ENCODE measurements at places on chromosomes 7 and 10.

DNA sequence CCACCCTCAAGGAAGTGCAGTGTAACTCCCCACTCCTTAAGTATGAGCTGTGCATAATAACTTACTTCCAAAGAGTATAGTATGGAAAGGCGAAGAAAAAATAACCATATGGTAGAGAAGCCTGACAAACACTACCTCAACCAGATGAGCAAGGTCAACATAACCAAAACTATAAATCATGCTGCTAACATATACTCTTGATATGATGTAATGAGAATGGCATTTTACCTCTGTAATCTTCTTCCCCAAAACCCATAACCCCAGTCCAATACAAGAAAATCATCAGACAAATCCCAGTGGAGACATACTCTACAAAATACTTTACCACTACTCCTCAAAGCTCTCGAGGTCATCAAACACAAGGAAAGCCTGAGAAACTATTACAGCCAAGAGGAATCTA, 15.8 kb downstream of the OSBPL3 start:
- peak; percentile 26 for DNase-seq

- DNase-seq: no peak
These were observed 425.2 kb upstream of the VSTM2A start for GRCh38 chr7:54116956-54117355.

GRCh38 chr7:157120181-157120580, 18.5 kb upstream of the UBE3C start:
- DNase-seq: no peak

DNA sequence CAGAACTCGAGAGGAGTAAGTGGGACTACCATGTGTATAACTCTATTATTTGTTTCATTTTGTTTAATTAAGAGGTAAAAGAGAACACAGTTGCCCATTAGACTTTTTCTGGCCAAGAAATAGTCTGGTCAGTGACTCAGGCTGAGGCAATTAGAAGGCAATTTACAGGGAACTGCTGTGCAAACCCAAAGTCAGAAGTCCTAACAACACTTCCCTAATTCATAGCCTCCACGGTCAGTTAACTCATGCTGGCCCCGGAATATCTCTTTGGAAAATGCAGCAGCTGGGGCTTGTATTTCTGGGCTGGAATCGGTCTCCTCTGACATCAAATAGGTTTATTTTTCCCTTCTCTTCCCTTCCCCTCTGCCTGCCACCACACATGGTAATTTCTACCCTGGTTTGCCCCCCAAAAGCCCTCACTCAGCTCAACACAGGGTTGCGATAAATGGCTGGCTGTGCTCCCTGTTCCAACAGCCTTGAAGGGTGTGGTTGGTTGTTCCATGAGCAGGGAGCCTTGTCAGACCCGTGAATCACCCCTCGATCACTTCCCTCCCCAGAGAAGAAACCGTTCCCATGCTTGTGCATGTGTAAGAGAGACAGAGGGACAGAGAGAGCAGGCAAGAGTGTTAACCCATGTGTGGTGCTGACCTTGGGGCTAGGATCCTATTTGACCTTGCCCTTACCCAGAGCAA, 5.3 kb downstream of the SH3PXD2A start:
- DNase-seq: peak; percentile 92

- no peak for DNase-seq
These were observed 434.7 kb upstream of the C7orf33 start for GRCh38 chr7:148155826-148156225.

DNA sequence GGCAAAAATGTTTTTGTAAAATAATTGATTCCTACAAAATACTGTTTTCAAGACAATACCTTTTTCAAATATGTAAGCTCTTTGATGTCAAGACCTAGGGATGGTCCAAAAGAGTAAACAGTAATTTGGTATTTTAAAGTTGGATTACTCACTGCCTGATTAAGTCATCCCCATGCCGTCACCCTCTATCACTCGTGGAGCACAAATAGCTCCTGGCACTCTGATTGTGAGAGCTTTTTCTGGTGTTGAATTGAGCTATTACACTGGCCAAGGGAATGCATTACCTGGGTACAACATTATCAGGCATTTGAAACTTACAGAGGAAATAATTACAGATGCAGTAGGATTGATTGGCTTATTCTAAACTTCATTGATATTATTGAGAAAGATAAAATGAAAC, 231.9 kb upstream of the GRM3 start:
- DNase-seq: no peak

GRCh38 chr10:71093531-71093930, 118.8 kb upstream of the UNC5B start:
- no peak for DNase-seq

GRCh38 chr7:91520645-91521044, 256.4 kb downstream of the FZD1 start:
- DNase-seq: no peak

- no peak for DNase-seq
These were observed 2.2 kb upstream of the DLX5 start for GRCh38 chr7:97026715-97027426.

DNA sequence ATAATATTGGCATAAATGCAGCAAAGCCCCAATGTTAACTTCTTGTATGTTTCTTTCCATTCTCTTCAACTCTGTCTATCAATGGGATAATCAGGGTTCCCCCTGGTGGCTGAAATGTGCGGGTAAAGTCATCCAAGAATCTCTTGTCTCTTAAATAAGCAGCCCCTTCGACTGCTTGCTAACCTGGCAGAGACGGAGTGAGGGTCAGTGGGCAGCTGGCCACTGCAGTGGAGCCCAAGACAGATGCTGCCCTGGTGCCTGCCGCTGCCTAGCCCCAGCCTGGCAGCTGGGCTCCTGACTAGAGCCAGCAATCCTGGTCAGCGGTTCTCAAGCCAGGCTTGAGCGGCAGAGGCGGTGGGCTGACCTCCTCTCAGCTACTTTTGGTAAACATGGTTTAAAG, 248.9 kb downstream of the COBL start:
- peak; percentile 71 for DNase-seq

- no peak for DNase-seq
These were observed 112.0 kb downstream of the NT5C2 start for GRCh38 chr10:103080891-103081581.

GRCh38 chr10:71264345-71265200, 52.2 kb downstream of the UNC5B start:
- no peak for DNase-seq

DNA sequence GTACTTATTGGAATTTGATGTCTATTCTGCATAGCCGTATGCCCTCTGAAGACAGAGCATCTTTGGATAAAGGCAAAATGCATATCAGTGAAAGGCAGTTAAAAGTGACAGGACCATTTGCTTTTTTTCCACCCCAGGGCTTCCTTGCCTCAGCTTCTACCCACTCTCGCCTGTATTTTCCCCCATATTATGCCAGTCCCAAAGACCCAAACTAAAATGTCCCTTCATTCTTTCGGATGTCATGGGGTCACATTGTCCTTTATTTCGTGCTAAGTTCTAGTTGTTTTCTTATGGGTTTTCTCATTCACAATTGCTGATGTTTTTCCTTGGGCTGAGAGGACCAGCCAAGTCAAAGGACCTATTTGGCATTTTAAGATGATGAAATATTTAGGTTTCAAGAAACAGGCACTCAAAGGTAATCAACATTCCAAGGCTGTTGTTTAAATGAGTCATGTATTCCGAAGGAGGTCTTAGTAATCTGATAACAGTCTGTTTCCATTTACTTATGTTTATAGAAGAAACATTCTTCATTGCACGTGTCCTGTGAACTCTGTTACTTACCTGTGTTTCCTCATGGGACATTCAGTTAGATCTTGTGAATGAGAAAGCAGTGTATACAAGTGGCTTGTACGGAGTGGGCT, 74.1 kb downstream of the DNAH11 start:
- DNase-seq: peak; percentile 36

- no peak for DNase-seq
These were observed 82.3 kb downstream of the DAGLB start for GRCh38 chr7:6365451-6365850.

- no peak for DNase-seq
These were observed 114.1 kb downstream of the POU6F2 start for GRCh38 chr7:39091774-39092173.

GRCh38 chr7:27302590-27302989, 60.0 kb downstream of the EVX1 start:
- DNase-seq: no peak

DNA sequence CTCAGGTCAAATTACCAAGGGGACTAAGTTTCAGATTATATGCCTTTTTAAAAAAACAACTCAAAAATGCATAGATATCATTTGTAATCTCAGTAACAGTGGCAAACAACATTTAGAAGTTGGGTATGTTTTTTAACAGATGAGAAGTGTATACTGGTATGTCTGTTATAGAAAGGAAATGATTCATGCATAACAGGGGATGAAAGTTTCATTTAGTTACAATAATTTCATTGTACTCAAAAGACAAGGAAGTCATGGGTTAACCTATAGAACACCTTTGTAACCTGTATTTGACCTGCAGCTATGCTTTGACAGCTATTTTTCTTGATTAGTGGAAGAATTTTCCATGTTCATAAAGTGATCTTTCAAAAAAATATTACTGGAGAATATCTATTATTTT, 35.4 kb upstream of the FAM133B start:
- no peak for DNase-seq

- DNase-seq: no peak
These were observed 107.0 kb upstream of the PALS2 start for GRCh38 chr7:24466168-24466768.

- DNase-seq: peak; percentile 83
These were observed 94.3 kb upstream of the PDE1C start for GRCh38 chr7:32164341-32164996.

GRCh38 chr10:43138757-43139241, 554 bp downstream of the CSGALNACT2 start:
- peak; percentile 37 for DNase-seq

- peak; percentile 92 for DNase-seq
These were observed 67.3 kb downstream of the VWA2 start for GRCh38 chr10:114306116-114306973.

DNA sequence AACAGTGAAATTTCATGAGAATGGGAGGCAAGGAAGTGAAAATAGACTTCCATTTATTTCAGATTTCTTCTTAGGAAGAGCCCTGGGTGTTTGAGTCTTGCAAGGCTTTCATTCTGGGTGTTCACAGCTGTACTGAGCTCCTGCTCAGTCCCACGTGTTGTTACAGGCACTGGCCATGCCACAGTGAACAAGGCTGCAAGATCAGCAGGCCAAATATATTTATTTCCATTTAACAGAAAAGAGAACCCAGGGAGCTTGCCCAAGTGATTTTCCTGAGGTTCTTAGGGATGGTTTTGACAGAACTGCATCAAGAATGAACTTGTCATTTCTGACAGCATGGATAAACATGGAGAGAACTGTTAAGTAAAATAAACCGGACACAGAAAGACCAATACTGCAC, 54.5 kb upstream of the CD36 start:
- peak; percentile 26 for DNase-seq

DNA sequence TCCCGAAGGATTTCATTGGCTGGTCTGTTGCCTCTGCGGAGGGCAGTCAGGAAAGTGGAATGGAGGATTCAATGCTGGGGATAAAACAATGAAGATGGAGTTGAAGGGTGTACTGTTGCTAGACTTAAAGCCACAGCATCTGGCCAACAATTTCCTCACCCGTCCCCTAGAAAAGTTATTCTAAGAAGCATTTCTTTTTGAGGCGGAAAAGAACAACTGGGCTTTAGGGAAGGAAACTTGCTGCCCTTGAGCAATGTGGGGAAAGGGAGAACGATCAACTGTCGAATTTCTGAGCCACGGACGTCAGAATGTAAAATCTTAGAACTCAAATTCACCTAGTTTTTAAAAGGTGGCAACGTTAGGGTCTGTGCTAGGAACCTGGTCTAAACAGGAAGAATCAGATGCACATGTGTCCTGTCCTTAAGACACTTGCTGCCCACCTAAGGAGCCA, 664 bp downstream of the FMC1 start:
- no peak for DNase-seq

GRCh38 chr7:130274296-130274695, 7.6 kb downstream of the CPA2 start:
- no peak for DNase-seq

DNA sequence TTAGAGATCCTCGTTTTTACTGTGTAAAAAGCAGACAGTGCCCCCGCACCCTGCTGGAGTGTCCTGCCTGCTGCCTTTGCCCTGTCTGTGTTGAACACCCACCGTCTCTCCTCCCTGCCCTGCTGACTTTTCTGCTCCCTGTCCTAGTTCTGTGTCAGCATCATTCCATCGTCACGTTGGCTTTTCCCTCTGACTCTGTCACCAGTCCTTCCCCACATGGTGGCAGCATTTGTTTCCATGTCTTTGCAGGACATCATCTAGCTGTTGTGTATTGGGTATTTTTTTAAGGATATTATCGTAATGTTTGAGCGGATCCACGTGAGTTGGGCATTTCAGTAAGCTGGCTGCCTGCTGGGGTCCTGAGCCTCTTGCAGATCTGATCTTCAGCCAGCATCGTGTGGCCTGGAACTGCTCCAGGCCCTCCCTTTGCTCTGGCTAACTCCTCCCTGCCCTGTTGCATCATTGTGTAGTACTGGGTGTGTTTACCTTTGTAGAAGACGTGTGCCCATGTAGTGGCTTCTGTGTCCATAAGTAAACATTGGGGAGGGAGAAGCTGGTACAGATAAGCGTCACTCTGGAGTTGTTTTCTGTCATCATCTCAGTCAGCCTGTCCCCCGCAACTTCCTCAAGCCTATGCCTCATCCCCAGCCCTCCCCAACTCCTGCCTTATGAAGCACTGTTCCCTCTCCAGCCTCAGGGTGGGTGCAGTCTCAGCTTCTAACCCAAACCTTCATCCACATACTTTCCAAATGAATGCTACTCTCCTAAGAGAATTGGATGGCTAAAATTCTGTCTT, 44.3 kb downstream of the TRRAP start:
- peak; percentile 74 for DNase-seq

DNA sequence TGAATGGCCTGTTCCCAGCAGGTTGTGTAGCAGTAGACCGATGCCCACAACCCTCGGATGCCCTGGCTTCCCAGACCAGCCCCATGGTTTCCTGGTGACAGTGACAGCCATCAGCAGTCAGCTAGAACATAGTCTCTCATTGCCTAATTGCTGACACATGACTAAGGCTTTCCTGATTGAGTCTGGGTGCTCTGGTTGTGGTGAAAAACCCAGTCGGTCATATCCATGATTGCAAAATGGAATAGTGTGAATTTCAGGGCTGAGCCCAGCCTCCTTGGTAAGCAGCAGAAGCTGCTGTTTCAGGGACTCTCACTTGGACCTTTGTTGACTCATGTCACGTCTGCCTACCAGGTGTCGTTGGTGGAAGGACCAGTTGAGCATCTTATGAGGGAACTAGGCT, 36.6 kb downstream of the POR start:
- DNase-seq: peak; percentile 87
